Retinal pigment epithelial cell (primary cell): ENCODE measurements at places on chromosomes 5 and 9.
A peak's percentile ranks its signal among the peaks of the same experiment; 100 is the strongest.

GRCh38 chr5:124954784-124955183 lies 208.3 kb upstream of the ZNF608 start:
- DNase-seq, result no peak

DNA sequence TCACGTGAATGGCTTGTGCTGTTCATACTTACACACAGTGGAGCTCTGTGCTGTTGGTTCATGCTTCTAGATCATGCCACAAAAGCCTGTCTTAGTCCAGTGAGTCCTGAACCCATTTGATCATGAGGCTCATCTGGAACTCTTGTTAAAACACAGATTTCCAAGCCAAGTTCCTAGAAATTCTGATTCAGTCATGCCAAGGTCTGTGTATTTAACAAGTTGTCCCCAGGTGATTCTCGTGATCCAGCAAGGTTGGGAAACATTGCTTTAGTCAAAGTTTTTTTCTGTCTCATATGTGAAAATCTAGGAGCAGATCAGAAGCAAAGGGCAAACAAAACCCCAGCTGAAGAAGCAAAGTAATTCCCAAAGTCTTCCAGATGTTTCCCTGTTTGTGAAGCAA lies 112.5 kb upstream of the GAS1 start:
- DNase-seq, result no peak

DNA sequence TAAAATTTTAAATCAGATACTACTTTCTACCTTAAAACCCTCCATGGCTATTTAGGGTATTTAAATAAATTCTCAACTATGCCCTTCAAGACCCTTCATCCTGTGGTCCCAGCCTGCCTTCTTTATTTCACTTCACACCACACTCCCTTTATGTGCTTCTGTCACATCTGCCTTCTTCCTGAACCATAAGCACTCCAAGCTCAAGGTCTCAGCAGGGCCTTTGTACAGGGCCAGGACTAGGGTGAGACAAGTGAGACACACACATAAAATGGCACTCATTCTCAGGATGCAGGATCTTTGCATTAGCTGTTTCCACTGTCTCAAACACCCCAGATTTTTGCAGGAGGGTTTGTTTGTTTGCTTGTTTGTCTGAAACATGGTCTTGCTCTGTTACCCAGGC lies 7.6 kb downstream of the ITK start:
- no peak for DNase-seq

DNA sequence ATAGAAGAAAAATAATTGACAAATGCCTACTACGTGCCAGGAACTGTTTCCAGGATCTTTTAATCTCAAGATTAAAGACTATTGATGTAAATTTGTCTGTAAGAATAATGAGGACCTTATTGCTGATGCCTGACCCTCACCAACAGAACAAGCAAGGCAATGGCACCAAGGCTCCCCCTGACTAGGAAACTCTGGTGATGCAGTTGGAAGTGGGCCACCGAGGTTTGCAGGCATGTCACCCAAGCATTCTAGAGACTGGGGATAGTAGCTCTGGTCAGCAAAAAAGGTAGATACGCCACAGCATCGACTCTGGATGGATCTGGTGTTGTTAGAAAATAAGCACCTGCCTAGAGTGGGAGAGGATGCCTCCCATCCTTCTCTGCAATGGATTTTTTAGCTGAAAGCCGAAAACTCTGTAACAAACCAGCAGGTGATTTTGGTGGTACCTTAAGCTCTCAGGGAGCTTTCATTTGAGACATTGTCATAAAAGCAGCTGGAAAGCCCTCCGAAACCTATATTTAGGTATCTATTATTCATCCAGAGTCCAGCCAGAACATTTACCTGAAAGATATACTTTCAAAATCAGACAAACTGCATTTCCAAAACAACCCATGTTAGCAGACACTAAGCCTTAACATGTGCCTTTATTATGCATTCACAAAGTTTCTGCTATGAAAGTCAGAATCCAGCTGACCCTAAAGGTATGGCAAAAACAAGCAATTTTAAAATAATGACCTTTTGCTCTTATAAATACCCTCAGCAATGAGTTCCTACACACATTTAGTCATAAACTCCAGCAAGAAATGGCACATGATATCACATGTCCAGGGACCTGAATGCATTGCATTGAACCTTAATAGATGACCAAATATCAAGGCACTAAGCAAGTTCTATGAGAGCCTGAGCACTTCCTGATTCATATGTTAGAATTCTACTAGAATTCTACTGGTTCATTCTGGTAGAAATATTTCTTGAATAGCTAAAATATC lies 308.4 kb downstream of the PDE4D start:
- peak; percentile 26 for DNase-seq

DNA sequence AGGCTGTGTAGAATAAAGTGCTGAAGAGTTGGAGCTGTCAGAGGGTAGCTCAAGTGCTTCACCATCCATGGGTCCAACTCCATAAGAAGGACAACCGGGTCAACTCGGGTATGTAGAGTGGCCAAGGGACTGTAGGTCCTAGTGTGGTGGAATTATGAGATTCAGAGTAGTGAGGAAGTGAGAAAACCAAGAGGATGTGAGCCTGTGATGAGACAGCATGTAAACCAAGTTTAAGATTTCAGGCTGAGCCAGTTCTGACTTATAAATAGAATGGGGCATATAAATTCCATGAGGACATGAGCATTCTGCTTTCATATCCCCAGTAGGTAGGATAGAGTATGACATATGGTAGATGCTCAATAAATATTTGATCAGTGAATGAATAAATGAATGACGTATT lies 96.3 kb downstream of the CFAP95 start:
- DNase-seq, result no peak

GRCh38 chr5:181105391-181106025 lies 25.5 kb downstream of the OR2V1 start:
- no peak for DNase-seq

DNA sequence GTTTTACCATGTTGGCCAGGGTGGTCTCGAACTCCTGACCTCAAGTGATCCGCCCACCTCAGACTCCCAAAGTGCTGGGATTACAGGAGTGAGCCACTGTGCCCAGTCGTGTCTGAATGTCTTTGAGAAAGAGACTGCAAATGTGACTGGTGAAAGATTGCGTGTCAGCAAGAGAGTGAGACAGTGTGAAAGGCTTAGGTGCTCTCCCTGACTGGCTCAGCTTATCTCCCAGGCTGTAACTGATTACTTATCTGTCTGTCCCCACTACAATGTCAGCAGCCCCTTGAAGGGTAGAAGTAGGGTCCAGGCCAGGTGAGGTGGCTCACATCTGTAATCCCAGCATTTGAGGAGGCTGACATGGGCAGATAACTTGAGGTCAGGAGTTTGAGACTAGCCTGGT lies 3.4 kb upstream of the FGFR4 start:
- DNase-seq, result no peak

DNA sequence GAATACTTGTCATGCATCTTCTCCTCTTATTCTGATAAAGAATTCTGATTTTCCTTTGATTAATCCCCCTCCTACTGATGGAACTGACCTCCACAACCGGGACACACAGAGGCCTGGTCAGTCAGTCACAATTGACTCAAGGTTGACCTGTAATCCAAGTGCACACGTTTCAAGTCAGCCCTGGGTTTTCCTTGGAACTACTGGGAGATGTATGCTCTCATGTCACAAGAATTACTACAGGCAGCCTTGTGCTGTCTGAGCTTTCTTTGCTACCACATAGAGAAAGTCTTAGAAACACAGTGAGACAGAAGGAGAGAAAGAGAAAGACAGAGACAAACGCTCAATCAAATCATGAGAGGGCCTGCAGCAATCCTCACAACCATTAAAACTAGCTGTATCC lies 345.8 kb downstream of the PDE4D start:
- DNase-seq, result peak; percentile 15

DNA sequence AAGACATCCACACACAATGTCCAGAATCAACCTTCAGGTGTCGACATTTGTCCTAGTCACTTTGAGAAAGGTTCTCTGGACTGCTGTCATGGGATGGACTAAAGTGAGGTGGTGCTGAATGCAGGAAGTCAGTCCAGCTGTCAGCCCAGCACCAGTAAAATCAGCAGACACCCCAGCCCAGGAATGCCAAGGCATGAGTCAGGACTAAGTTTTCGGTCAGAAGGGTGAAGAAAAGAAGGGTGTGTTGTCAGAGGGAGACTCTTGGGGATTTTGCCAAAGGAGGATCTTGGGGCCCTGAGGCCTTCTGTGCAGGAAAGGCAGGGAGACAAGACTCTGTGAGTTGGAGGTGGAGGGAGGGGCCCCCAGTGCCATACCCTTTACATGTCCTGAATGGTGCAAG lies 69.0 kb upstream of the XPA start:
- no peak for DNase-seq

- DNase-seq, result no peak
These were observed 23.8 kb downstream of the HSDL2 start for GRCh38 chr9:112403614-112404201.

- DNase-seq, result no peak
These were observed 40.0 kb downstream of the LURAP1L start for GRCh38 chr9:12814877-12815237.

- no peak for DNase-seq
These were observed 246.5 kb downstream of the DMRTA1 start for GRCh38 chr9:22693156-22693555.

DNA sequence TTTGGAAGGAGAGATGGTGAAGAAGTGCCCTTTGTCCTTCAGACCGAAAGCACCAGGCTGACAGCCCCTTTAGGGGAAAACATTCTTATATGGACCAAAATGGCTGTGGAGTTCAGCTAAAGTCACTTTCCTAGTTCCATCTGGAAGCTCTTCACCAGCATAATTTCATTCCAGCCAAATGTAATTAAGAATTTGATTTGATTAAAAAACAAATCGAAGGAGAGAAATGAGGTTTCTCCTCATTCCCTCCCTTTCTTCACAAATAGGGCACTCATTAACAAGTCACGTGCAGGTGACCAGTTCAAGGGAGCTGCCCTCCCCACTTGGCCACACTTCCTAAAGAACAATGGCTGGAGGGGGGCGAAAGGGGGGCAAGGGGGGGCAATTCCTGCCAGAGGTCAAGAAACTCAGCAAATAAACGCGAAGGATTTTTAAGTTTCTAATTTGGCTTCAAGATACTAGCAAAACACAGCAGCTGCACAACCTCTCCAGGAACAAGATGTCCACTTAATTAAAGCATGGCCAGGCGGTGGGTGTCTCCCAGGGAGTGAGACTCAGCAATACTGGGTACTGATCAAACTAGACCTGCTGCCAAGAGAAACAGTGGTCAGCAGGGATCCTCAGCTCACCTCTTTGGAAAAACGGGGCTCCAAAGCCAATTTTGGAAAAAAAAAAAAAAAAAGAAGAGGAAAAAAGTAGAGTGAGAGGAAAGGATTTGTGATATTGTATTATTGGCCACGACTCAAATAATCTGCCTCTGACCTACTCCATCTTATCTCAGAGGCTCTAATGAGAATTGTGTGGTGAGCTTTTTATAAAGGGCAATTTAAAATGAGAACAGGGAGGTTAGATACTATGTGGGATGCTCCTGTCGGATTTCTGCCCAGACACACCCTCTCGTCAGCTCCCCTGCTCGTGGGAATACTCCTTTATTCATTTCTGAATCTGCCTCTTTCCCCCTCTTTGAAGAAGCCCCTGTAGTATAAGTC lies 254.3 kb downstream of the ZSWIM6 start:
- DNase-seq, result no peak

DNA sequence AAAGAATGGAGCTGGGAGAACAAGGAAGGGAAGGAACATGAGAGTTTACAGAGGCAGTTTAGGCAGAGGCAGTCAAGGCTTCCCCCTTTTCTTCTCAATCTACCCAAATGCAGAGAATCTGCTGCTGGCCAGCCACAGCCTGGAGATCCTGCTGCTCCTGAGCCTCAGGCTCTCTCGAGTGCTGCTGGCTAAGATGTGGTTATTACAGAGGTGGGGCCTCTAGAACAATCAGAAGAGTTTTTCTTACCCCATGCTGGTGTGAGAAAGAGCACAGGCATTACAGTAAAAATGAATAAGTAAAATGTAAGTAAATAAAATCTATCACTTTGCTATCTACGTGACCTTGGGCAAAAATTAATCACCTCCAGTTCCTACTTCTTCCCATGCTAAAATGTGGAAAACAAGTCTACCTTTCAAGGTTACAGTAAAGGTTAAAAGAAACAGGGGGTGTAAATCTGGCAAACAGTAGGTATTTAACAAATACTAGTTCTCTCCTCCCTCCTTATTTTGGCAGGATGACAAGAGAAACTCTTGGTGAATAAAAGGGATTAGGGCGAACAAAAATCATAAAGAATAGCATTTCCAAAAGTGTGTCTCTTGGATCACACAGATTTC lies 31.1 kb downstream of the FBXW11 start:
- no peak for DNase-seq
